Activated CD8-positive, alpha-beta memory T cell treated with anti-CD3 and anti-CD28 coated beads for 4 hours (primary cell): ENCODE measurements at places on chromosomes 11 and 22.

- DNase-seq: no peak
Observed at GRCh38 chr11:44138286-44138685, 42.8 kb downstream of the EXT2 start.

DNA sequence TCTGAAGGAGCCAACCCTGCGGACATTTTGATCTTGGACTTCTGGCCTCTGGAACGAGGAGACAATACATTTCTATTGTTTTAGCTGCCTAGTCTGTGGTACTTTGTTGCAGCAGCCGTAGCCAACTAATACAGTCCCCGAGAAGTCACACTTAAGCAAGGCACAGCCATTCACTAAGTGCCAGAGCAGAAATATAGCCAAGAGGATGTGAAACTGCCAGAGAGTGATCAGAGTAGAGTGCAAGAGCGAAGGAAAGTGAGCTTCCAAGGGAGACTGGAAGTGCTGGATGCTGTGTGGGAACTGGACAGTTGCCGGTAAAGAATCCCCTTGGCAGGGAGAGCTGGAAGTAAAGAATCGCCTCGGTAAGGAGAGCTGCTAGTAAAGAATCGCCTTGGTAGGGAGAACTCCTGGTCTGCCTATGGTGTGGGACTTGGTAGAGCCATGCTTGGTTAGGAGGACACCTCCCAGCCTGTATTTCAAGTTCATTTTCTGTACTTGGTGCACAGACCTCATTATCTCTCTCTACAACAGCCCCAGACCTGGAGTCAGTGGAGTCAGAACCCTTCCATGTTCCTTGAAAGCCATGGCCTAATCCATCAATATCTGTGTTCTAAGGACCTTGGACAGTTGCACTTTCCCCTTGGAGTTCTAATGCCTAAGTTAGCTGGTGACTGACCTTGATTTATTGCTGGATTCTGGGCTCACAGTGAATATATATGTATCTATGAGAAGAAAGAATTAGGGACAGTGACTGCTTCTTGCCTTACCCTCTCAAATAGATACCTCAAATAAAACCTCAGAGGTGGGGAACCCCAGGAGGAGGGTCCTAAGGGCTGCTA is 162.1 kb downstream of the LDLRAD3 start:
- DNase-seq: no peak

DNA sequence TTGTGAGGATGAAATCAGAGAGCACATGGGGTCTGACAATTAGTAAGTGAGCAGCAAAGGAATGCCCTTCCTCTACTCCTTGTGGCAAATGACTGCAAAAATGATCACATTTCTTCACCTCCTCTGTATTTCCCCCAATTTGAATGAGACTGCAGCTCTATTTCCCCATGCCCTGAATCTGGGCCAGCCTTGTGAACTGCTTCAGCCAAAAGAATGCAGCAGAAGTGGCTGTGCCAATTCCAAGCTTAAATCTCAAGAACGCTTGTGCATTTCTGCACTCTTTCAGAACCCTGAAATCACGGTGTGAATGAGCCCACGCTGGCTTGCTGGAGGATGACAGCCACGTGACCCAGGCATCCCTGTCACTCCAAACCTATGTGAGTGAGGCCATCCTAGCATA is 9.9 kb downstream of the SLC43A3 start:
- DNase-seq: no peak

DNA sequence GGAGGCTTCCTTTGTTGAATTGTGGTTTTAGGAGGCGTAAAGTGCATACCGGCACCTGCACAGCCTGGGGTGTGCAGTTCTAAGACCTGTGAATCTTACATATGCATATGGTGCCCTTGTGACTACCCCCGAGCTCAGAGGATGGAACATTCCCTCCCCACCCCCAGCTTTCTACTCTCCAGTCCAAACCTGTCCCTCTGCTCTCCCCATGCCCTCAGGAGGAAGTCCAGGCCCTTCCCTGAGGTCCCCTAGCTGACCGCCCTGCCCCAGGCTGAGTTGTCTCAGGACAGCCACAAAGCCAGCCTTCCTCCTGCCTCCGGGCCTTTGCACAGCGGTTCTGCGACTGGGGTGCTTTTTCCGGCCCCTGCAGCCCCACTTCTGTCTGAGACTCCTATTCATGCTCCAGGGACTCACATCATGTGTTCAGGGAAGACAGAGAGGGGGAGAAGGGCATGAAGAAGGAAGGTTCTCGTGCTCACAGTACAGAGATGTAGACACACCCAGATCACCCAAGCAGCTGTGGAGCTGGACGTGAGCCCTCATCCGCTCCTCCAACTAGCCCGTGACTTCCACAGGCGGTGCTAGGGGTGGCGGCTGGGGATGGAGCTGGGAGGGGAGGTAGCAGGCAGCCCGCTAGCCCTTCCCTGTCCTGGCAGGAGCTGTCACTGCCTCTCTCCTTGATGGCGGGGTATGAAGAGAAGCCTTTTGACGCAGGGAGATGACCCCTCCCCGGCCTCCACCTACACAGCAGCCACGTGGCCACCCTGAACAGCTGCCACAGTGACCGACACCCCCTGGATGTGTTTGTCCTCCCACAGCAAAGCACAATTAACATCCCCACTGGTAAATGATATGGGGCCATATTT is 50.8 kb downstream of the FLRT1 start:
- DNase-seq: no peak

DNA sequence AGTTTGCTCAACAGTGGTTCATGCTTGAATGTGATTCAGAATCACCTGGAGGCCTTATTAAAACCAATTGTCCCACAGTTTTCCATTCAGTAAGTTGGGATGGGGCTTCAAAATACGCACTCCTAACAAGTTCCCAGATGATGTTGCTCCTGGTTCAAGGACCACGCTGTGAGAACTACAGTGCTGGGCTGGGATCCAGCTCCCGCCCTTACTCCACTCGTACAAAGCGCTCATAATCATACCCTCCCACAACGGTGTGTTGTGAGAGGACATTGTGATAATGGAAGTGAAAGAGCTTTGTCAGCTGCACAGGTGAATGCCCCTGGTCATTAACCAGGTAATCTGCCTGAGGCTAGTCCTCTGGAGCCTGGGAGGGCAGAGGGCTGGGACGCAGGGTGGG is 1.3 kb upstream of the CD82 start:
- no peak for DNase-seq

- no peak for DNase-seq
Observed at GRCh38 chr11:61345170-61345610, 12.2 kb downstream of the TKFC start.

- DNase-seq: no peak
Observed at GRCh38 chr11:2703363-2704141, 3.8 kb upstream of the KCNQ1OT1 start.

DNA sequence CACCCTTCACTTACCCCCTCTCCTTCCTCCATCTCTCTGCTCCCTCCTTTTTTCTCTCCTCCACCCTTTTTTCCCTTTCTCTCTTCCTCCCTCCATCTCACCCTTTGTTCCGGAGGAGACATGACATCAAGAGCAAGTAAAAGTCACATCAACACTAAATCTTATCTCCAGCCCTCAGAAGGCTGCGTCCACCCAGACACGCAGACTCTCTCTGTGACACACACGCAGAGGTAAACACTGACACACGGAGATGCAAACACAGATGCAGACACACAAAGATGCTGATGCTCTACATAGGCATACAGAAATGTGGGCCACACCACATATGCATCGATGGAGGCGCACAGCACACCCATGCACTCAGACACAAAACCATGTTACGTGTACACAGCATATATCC is 27.0 kb downstream of the NRXN2 start:
- no peak for DNase-seq

- no peak for DNase-seq
Observed at GRCh38 chr22:49369726-49370626, 457.7 kb downstream of the BRD1 start.

- no peak for DNase-seq
Observed at GRCh38 chr11:123806249-123806648, at the start of gene OR6M1. TSS of gene OR6M1 (minus strand) at chr11:123806349. CDS start at chr11:123806349, 0 bp downstream.

GRCh38 chr22:38040953-38041759 is 16.0 kb upstream of the PICK1 start:
- DNase-seq: no peak

- DNase-seq: no peak
Observed at GRCh38 chr22:28205926-28206325, 286.9 kb upstream of the PITPNB start.

DNA sequence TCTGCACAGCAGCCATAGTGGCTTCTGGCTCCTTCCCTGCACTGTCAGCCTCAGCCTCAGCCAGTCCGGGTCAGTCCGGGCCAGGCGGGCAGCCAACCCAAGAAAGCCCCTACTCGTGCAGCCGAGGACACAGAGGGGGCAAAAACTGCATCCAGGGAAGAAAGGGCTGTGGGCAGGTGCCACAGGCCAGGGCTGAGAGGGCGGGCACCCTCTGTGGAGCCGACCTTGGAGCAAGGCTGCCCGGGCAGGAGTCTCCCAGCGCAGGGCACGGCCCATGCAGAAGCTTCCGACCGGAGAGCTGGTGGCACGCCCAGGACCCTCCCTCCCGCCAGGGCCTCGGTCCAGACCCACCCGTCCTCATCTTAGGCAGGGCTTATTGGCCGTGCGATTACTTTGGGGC is 10.5 kb upstream of the TH start:
- no peak for DNase-seq

DNA sequence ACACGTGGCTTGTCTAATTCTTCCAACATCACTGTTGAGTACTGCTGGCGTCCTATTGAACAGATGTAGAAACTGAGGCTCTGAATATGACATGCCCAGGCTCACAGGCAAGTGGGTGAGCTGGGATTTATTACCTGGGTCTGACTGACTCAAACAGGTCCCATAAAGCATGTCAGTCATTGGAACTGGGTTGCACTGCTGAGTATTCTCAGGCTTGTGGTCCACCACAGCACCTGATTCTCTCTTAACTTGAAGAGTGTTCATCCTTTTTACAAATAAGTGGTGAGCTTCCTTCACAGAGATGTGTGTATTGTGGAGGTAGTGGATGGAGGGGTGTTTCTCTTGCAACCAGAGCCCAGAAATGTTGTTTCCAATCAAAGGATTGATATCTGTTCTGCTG is 44.5 kb downstream of the SC5D start:
- DNase-seq: no peak

DNA sequence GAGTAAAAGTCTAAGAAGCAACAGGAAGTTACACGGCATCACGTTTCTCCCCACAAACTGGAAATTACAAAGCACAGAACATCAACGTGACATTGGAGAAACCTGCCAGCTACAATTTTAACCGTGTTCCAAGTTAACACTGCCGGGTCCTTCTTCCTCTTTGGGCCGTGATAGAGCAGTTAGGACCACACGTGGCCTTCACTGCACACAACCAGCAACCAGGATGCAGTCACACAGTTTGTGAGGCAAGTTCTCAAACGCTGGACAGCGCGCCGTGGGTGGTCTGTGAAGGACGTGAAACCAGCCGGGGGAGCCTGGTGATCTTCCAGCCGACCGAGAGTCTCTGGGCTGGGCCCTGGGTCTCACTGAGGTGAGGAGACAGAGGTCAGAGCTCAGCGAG is 14.6 kb downstream of the C11orf21 start:
- no peak for DNase-seq

DNA sequence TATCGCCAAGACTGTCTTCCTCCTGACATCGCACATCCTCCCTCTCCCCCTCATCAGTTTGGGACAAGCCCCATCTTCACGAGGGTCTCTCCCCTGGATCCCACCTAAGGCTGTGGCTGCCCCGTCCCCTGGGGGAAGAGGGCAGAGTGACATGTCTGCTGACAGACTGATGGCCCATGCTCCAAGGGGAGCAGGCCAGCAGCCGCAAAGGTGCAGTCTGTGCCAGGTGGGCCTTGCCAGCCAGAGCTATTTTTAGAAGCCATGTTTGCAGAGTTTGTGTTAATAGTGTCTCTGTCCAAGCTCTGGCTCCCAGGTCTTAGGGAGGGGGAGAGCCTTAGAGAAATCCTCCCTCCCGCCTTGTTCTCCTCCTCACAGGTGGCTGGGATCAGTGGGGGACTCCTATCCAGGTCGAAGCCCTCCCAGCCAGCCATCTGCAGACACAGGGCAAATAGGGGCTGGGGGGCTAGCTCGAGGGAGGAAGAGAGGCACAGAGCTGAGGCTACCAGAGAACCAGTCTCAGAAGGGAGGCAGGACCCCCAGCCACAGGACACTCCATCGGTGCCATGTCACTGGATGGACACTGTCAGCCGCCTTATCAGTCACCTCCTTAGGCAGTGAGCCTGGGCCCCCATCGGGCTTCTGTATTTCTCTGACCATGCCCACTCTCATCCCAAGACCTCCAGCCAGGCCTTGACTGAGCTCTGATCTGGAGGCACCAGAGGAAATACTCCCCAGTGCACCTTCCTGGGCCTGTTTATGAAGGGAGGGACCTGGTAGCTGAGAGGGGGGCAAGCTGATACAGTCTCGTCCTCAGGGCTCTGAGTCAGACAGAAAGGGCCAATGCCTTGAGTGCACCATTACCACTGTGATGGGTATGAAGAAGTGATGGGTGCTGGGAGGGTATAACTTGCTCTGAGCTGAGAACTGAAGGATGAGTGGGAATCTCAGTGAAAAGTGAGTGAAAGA is 49.3 kb downstream of the CHRDL2 start:
- no peak for DNase-seq

GRCh38 chr11:72228844-72229231 is 4.3 kb downstream of the INPPL1 start:
- no peak for DNase-seq

GRCh38 chr11:124886476-124886875 is 11.2 kb downstream of the ROBO4 start:
- no peak for DNase-seq

DNA sequence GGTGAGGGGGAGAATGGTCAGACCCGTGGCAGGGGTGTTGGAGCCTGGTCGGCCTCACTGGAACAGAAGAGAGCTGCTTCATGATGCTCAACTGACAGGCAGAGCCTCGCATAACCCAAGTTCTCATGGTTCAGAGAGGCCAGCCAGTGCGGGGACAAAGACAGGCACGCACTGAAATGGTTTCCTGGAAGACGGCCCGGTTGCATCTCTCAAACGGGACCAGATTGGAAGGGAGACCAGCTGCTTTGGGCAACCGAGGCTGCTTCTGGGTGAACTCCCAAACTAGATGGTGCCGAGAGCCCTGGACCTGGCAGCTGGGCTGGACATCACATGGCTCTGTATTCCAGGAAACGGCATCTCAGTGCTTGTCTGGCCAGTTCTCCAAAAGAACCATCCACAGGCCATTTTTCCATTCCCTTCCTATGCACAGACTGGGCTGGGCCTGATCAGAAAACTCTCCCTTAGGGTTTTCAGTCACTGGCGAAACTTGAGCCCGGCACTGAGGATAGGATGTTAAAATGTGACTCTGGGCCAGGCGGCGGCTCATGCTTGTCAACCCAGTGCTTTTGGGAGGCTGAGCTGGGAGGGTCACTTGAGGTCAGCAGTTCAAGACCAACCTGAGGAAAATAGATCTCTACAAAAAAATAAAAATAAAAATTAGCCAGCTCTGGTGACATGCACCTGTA is 80.1 kb upstream of the PRODH start:
- no peak for DNase-seq

- DNase-seq: no peak
Observed at GRCh38 chr11:35077709-35078469, 61.1 kb upstream of the CD44 start.
